ENCODE measurements at places on chromosomes 3 and 15.

DNA sequence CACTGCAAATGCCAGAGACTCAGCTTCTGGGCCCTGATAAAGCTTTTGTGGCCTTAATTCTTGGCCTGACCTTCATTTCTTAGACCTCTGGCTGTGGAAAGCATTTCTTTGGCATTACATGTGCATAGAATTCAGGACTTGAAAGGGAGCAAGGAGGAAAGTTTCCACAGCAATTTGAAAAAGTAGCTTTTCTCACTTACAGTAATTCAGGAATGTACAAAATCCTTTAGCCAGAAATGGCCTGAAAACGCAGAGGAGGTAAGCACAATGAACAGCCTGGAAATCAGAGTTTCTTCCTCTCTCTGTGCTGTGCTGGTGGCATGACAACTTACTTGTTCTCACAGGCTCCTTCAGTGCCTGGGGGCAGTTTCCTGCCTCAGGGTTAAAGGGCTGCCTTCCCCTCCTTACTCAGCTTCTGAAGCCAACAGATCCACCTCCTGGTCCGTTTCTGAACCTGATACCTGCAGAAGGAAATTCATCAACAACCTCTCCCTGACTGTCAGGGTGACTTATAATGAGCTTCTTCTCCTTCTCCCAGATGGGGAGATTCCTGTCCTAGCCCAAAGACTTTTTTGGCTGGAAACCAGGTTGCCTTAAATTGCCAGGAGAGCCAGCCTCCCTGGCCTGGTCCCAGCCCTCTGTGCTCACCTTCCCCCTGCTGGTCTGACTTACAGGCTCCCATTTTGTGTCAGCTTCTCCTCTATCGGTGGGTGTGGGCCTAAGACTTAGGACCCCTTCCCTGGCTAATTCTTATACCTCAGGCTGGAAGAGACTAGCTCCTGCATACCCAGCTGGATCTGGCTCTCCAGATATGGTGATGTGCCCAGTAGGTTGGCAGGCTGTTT is 102.3 kb downstream of the MYRIP start:
- DNase-seq, result peak; percentile 31

DNA sequence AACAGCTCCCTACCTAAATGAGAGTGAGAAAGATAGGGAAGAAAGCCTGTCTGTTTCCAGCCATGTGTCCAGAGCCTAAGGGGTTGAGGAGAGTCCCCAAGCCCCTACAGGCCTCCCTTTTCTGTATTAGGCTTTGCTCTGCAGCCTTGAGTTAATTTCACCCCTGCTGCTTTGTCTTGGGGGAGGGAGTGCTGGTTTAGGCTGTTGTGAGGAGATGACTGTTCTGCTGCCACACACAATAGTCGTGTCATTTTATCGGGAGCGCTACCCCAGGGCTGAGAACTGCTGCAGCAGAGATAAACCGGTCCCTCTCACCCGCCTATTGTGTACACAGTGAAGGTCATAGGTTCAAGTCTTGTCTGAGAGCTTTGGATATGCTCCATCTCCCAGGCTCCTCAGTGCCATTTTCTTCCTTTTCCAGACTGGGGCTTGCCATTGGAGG is 1.4 kb downstream of the ZNF609 start:
- peak; percentile 41 for DNase-seq

DNA sequence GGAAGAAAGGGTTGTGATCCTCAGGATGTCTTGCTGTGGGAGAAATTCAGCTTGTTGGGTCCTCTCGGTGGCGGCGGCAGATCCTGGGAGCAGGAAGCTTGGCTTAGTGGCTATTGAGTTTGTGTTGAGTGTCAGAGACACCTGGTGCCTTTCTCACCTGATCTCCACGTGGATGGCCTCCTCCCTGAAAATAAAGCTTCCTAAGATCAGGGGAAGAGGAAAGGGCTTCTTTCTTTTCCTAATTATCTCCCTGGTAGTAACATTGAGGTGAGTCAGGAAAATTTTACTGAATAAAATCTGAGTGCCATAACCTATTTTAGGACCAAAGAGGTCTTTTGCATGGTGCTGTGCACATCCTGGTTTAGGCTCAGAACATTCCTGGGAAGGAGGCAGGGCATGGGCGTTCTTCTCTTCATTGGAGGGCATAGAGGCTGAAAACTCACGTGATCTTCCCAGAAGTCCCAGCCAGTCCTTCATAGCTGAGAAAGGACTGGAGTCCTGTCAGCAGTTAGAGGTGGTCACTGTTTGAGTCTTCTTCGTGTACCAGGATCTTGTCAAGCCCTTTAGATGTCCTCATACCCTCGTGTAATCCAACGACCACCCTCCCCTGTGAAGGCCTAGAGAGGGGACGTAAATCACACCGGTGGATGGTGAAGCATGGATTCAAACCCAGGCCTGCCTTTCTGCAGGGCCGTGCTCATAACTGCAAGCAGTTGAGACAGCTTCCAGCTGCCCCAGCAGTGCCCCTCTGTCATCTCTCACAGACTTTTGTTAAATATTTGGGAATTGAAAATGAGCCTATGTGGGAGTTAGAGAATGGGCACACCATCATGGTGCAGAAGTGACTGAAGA is 1.1 kb downstream of the CMTM8 start:
- DNase-seq, result no peak

- no peak for DNase-seq
Observed at GRCh38 chr3:7518026-7518425, 657.1 kb downstream of the GRM7 start.

DNA sequence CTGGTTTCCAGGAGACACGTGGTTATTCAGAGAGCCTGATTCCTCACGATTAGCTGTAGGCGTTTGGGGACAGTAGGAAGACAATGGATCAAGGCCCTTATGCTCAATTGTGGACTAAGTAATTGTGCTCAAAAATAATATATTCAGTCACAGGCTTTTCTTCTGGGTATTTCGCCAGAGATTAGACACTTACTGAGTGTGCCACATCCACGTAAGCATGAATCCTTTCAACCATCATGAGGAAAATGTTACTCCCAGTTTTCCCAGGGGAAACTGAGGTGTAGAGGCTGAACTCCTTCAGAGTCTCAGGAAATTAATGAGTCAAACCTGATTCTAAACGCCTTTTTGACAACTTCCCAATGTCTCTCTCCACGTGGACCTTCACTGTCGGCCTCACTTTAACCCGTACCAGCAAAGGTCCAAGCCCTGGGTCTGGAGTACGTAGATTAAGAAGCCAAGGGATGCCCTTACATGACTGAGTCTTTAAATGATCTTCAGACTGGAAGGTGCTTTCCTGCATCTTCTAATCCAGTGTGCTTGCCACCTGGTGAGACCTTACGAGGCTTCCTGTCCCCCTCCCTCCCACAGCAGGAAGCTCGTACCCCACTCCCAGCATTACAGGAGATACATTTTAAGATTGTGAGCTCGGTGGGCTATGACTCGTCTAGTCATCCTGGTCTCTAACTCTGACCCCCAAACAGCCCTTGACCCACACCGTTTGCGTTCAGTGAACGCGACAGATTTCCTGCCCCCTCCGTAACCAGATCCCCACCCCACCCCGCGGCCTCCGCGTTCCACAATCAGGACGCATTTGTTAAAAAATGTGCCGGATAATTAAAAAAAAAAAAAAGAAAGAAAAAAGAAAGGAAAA is 1.7 kb downstream of the PKM start:
- DNase-seq, result peak; percentile 35

- no peak for DNase-seq
Observed at GRCh38 chr15:42365921-42366550, 6.7 kb downstream of the CAPN3 start.

- peak; percentile 62 for DNase-seq
Observed at GRCh38 chr15:83571820-83572707, 81.9 kb upstream of the ADAMTSL3 start.

DNA sequence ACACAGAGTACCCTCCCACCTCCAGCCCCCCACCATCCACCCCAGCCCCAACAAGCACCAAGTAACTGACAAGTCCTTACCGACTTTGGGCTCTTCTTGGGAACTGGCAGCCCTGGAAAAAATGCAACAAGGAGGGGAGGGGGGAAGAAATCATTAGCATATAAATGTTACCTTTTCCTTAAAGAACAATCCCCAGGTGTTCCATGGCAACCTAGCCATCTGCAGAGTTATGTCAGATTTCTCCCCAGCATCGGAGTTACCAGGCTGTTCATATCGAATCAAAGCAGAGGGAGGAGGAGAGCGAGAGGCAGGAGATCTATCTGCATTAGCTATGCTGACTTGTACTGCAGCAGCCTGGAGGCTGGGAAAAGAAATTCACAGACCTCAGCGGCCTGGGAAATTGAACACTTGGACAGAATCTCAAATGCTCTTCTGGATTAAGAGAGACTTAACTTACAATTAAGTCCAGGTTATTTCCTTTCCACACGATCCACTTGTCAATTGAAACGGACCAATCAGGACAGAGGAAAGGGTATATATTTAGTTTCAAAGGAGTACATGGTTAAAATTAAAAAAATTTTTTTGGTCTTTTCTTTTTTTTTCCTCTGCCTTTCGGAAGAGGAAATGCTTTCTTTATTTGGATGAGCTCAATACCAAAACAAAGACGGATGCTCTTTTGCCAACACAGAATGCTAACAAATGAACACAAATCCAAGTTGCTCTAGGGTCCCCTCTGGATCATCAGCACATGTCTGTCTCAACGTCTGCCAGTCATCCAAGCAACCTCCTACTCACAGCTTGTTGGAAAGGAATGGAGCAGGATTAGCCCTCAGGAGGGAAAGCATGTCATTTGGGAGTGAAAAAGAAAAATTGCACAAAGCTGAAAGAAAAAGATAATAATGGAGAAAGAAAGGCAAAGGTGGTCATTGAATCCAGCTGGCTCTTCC is 637.1 kb downstream of the MAGI1 start:
- DNase-seq, result peak; percentile 24

GRCh38 chr3:13016083-13016720 is 57.0 kb downstream of the IQSEC1 start:
- DNase-seq, result no peak

DNA sequence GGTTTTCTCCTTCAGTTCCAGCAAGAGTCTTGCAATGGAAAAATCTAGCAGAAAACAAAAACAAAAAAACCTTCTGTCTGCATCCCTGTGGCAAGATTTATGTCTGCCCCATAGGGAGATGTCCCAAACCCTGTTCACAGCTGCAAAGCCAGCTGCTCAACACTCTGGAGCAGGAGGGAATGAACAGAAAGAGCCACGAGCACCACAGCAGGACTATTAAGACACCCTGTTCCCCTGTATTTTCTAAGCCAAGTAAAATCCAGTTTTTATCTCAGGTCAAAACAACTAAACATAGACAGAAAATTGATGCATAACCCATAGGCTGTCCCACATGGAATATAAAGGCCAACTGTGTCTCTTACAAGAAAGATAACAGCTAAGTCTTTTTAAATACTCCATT is 357.9 kb downstream of the LSAMP start:
- no peak for DNase-seq

DNA sequence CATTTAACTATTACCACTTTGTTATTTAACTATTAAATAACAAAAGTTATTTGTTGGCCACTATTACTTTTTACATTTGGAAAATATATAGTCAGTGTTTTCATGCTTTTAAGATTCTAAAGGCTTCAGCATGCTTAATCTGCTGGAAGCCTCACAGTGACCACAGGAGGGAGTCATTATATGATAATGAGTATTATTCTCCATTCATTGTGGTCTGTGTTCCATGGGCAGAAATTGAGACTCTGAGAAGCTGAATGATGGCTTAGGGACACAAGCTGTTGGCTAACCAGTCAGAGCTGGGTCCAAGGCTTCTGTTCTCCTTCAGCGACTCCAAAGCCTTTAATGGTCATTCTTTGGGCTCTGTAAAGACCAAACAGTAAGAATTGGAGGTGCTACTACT is 64.7 kb downstream of the BFSP2 start:
- peak; percentile 66 for DNase-seq

DNA sequence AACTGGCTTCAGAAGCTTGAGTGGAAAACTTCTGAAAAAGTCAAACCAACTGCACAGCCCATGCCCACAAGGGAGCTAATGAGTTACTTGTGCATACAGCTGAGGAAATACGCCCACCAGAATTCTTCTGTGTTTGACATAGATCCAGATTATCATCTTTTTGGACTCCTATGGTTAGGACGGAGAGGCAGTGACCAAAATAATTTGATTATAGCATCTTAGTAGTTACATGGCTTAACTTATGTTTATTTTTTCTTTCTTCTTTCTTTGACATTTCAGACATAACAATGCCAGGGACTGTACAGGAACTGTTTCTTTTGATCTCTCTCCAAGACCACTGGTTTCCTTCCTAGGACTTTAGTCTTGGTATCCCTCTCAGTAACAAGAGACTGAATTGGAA is 246.1 kb upstream of the RASGRP1 start:
- no peak for DNase-seq

- peak; percentile 83 for DNase-seq
Observed at GRCh38 chr3:56799251-56799882, 2.4 kb downstream of the ARHGEF3 start.

DNA sequence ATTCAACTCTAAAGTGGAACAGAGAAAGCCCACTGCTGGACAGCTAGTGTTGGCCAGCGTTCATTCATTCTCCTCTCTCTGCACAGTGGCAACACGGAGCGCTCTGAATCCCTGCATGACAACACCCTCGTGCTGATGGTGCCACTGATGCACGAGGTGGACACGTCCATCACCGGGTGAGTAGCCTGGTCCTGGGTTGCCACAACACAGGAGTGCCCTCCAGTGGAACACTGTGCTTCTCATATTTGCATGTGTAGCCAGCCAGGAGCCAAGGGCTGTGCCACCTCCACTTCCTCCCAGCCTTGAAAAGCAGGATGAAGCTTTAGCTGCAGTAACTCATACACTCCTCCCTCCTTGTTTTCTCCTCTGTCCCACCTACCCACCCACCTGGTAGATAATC is 120.0 kb upstream of the CTDSPL start:
- peak; percentile 10 for DNase-seq

- DNase-seq, result peak; percentile 7
Observed at GRCh38 chr3:172746475-172746874, 4.1 kb upstream of the ECT2 start.

Measured in choroid plexus epithelial cell (primary cell).